Activated CD4-positive, alpha-beta T cell treated with anti-CD3 and anti-CD28 coated beads, Interleukin-2, amount 10 ng/mL, durations not matched to agents 24 days and 14 days (primary cell): ENCODE measurements at places on chromosomes 5 and 9. TPM values are rescaled to one million over a fixed set of nuclear protein-coding genes. Genes with fewer than 3 reads are reported as not detected.

GRCh38 chr5:150738862-150739261, 20.0 kb downstream of the DCTN4 start:
- H3K4me3 ChIP-seq: no peak overlapping the region
- no peak overlapping the region for H3K27ac ChIP-seq
- DNase-seq: no peak
- H3K4me1 ChIP-seq: peaks cover 67% of the 10 kb centered on the region
- peaks cover 68% of the 10 kb centered on the region for H3K36me3 ChIP-seq

DNA sequence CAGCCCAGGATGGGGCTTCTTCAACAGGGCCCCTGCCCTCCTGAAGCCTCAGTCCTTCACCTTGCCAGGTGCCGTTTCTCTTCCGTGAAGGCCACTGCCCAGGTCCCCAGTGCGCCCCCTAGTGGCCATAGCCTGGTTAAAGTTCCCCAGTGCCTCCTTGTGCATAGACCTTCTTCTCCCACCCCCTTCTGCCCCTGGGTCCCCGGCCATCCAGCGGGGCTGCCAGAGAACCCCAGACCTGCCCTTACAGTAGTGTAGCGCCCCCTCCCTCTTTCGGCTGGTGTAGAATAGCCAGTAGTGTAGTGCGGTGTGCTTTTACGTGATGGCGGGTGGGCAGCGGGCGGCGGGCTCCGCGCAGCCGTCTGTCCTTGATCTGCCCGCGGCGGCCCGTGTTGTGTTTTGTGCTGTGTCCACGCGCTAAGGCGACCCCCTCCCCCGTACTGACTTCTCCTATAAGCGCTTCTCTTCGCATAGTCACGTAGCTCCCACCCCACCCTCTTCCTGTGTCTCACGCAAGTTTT, 23.6 kb downstream of the PCDHGC5 start:
- no peaks in the 10 kb centered on the region for H3K27me3 ChIP-seq
- peaks cover 31% of the 10 kb centered on the region for H3K4me1 ChIP-seq
- peak overlapping the region; percentile 87 for H3K27ac ChIP-seq

DNA sequence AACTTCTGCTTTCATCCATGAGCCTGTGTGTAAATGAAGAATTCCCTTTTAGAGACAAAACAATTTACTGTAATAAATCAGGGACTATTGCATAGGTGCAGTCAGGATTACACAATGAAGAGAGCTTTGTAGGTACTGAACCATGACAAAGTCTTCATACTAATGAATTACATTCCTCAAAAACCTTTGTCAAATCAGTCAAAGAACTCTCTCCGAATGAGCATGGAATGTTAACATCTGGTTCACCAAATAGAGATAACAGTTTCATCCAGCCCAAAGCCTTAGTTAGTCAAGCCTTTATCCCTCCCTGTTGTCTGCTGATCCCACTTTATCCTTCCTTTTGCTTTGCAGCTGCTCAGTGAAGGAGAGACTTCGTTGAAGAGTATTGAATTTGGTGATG, 62.9 kb upstream of the DMRTA1 start:
- H3K27ac ChIP-seq: no peak overlapping the region
- no peaks in the 10 kb centered on the region for H3K4me1 ChIP-seq
- no peaks in the 10 kb centered on the region for H3K27me3 ChIP-seq
- H3K4me3 ChIP-seq: no peak overlapping the region
- H3K36me3 ChIP-seq: no peaks in the 10 kb centered on the region
- no peak for DNase-seq

DNA sequence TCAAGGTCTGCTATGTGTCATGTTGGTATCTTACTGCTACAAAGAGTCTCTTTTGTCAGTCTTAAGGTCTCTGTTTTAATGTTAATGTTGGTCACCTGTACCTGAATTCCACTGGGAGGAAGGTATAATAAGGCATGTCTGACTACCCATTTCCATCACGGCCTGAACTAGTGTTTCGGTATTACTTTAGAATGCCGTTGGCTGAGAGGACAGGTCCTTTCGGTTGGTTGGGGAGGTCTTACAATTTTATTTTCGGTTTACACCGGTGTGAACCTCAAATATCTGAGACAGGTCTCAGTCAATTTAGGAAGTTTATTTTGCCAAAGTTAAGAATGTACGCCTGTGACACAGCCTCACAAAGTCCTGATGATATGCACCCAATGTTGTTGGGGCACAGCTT, 154.9 kb upstream of the ABCA1 start:
- no peaks in the 10 kb centered on the region for H3K36me3 ChIP-seq
- DNase-seq: no peak
- H3K27me3 ChIP-seq: no peaks in the 10 kb centered on the region
- H3K4me3 ChIP-seq: no peak overlapping the region
- no peak overlapping the region for H3K27ac ChIP-seq
- no peaks in the 10 kb centered on the region for H3K4me1 ChIP-seq

DNA sequence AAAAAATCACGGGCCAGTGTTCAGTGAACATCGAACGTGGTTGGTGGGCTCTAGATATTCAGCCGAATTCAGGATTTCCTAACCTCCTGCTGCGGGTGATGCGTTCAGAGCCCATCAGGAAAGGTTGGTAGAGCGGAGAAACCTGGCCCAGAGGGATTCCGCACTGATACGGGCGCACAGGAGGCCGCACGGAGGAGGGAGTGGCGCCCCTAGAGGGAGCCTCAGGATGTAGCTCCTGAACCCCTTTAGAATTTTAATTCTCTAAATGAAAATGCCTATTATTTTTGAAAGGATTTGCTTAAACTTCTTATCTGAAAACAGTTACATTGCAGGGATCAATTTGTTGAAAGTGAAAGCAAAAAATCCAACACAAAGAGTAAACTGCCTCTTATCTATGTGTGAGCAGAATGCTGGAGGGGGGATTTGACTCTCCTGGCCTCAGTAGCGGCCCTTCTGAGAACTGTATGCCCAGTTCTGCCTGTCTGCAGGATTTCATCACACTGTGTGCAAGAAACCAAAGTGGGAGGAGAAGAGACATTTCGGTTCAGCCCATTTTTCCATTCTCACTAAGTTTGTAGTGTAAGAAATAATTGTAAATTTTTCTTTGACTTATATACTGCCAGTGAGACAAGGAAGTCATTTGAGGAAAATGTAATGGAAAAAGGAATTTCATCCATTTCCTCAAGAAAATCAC, 75.9 kb downstream of the TENT4A start:
- no peak overlapping the region for H3K27ac ChIP-seq
- H3K4me3 ChIP-seq: no peak overlapping the region
- no peaks in the 10 kb centered on the region for H3K36me3 ChIP-seq

GRCh38 chr9:126702151-126703001, 88.6 kb downstream of the LMX1B start:
- peaks cover 17% of the 10 kb centered on the region for H3K4me1 ChIP-seq
- DNase-seq: peak; percentile 84
- H3K27me3 ChIP-seq: peaks cover 21% of the 10 kb centered on the region
- no peak overlapping the region for H3K4me3 ChIP-seq
- no peaks in the 10 kb centered on the region for H3K36me3 ChIP-seq

DNA sequence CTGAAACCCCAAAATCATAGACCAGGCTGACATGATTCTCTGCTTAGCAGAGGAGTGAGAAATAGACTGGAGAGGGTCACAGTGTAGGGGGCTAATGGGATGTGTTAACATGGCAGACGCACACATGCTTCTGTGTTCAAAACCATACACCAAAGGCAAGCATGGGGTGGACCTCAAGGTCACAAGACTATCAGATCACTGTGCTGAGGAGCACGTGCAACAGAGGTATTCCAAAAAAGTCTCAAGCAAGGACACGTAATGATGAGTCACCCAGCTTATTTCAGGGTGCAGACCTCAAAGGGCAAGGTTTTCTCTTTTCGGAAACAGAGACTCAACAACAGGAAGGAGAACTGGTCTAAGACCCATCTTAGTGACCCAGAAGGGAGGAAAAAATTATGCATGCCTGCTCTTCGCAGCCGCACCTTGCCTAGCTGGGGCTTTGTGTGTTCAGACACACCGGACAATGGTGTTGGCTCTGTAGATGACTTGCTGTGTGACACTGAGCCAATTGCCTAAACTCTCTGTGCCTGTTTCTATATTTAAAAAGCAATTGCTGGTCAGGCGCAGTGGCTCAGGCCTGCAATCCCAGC, 20.3 kb downstream of the WHRN start:
- H3K27ac ChIP-seq: peak overlapping the region; percentile 87
- H3K27me3 ChIP-seq: no peaks in the 10 kb centered on the region
- DNase-seq: peak; percentile 84
- H3K36me3 ChIP-seq: no peaks in the 10 kb centered on the region
- H3K4me3 ChIP-seq: peak overlapping the region; percentile 10

DNA sequence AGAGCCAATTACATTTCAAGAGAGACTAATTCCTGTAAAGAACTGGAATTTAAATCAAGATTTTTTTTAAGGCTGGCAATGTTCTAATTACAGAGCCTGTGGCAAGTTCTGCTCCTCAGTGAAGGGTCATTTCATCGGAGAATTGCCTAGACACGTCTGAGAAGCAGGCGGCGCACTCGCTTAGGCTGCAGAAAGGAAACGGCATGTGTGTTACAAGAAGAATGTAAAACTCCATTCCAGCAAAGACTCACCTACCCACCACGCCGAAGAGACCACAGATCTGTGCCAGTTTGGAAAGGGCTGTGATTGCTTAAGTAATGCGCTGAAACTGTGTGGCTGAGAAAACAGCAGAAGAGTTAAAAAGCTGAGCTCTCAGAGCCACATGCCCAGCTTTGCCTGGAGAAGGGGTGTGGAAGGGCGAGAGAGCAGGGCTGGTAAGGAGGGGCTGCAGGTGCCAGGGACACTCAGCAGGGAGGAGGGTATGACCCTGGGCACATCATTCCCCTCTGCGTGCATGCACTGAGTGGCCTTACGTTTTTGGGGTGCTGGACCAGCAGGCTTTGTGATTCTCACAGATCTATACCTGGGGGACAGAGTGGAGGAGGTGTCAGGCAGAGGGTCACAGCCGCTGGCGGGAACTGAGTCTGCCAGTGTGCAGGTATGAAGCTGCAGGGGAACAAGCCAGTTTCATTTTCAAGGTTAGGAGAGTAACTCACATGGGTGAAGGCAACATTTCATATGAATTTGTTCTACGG, 17.8 kb upstream of the SLC25A51 start:
- H3K27ac ChIP-seq: no peak overlapping the region
- no peaks in the 10 kb centered on the region for H3K36me3 ChIP-seq
- DNase-seq: no peak
- no peaks in the 10 kb centered on the region for H3K27me3 ChIP-seq
- H3K4me1 ChIP-seq: peaks cover 2% of the 10 kb centered on the region
- no peak overlapping the region for H3K4me3 ChIP-seq

- peaks cover 15% of the 10 kb centered on the region for H3K27me3 ChIP-seq
- H3K4me1 ChIP-seq: no peaks in the 10 kb centered on the region
- no peak overlapping the region for H3K4me3 ChIP-seq
- no peak overlapping the region for H3K27ac ChIP-seq
- H3K36me3 ChIP-seq: no peaks in the 10 kb centered on the region
Measured at GRCh38 chr9:86369810-86370209, 15.6 kb upstream of the TUT7 start.

- no peak for DNase-seq
- H3K27ac ChIP-seq: no peak overlapping the region
- no peaks in the 10 kb centered on the region for H3K4me1 ChIP-seq
- H3K4me3 ChIP-seq: no peak overlapping the region
- no peaks in the 10 kb centered on the region for H3K27me3 ChIP-seq
Measured at GRCh38 chr5:109143031-109143430, 266.7 kb downstream of the PJA2 start.

- H3K4me3 ChIP-seq: no peak overlapping the region
- no peaks in the 10 kb centered on the region for H3K4me1 ChIP-seq
- H3K36me3 ChIP-seq: no peaks in the 10 kb centered on the region
- no peaks in the 10 kb centered on the region for H3K27me3 ChIP-seq
Measured at GRCh38 chr9:119537138-119537537, 167.9 kb upstream of the BRINP1 start.

DNA sequence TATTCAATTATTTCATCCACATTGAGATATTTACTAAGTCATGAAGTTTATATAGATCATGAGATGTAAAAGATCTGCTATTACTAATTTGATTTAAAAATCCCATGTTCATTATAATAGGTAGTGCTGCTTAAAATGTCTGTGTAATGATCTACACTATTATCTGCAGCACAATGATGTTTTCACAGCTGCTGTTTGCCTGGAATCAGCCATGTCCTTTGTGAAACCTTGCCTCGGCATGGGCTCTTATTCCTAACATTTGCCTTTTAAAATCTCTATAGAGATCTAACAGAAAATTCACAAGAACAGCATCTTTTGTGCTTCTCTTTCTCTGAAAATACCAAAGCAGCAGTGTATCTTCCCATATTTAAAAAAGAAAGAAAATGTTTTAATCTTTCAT, 444.6 kb downstream of the PTPRD start:
- no peak overlapping the region for H3K4me3 ChIP-seq
- no peaks in the 10 kb centered on the region for H3K4me1 ChIP-seq
- no peaks in the 10 kb centered on the region for H3K27me3 ChIP-seq
- DNase-seq: no peak
- H3K27ac ChIP-seq: no peak overlapping the region

- peak; percentile 96 for DNase-seq
- H3K4me1 ChIP-seq: peaks cover 40% of the 10 kb centered on the region
- H3K27me3 ChIP-seq: no peaks in the 10 kb centered on the region
- H3K36me3 ChIP-seq: peaks cover 22% of the 10 kb centered on the region
- H3K27ac ChIP-seq: peak overlapping the region; percentile 98
Measured at GRCh38 chr5:392431-392988, 50.5 kb upstream of the EXOC3 start.

- peak; percentile 80 for DNase-seq
- H3K4me1 ChIP-seq: peaks cover 12% of the 10 kb centered on the region
- no peaks in the 10 kb centered on the region for H3K36me3 ChIP-seq
- peak overlapping the region; percentile 57 for H3K4me3 ChIP-seq
Measured at GRCh38 chr9:91395553-91396471, 27.8 kb downstream of the NFIL3 start.

DNA sequence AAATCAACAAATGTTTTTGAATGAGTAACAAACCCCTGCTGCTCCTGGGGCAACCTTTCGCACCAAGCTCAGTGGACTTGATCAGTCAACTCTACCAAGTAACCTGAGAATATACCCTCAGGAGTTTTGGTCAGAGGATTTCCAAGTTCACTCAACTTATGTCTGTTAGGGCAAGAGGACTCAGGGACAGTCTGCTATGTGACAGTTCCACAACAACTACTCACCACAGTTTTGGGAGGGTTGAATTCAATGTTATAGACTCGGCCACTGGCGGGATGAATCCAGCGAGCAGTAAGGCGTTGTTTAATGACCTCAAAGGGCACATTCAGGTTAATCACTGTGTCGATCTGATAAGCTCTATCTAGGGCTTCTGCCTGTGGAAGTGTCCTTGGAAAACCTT, 22.1 kb downstream of the AK3 start:
- no peak overlapping the region for H3K27ac ChIP-seq
- peaks cover 3% of the 10 kb centered on the region for H3K4me1 ChIP-seq
- no peak overlapping the region for H3K4me3 ChIP-seq

- H3K4me3 ChIP-seq: no peak overlapping the region
- H3K27ac ChIP-seq: no peak overlapping the region
- H3K27me3 ChIP-seq: no peaks in the 10 kb centered on the region
- no peaks in the 10 kb centered on the region for H3K36me3 ChIP-seq
- DNase-seq: no peak
- H3K4me1 ChIP-seq: no peaks in the 10 kb centered on the region
Measured at GRCh38 chr9:16653491-16654399, 216.7 kb downstream of the BNC2 start.

The NRG2 gene
- 0.07 TPM in 2 replicates for total RNA-seq

The NLN gene
- total RNA-seq: 28.0 and 30.7 TPM in 2 replicates

The INPP5E gene
- total RNA-seq: 19.6 and 20.6 TPM in 2 replicates

The SPAAR gene
- not detected in 2 replicates for total RNA-seq
